CD4-positive, alpha-beta T cell treated with Interleukin-6 for 4 hours (primary cell): ENCODE measurements at places on chromosomes 11 and 22.
A peak's percentile ranks its signal among the peaks of the same experiment; 100 is the strongest.

GRCh38 chr11:2625183-2625582, 74.6 kb downstream of the KCNQ1OT1 start:
- no peak for DNase-seq

- DNase-seq = no peak
Measured at GRCh38 chr11:69383372-69384250, 89.7 kb downstream of the MYEOV start.

DNA sequence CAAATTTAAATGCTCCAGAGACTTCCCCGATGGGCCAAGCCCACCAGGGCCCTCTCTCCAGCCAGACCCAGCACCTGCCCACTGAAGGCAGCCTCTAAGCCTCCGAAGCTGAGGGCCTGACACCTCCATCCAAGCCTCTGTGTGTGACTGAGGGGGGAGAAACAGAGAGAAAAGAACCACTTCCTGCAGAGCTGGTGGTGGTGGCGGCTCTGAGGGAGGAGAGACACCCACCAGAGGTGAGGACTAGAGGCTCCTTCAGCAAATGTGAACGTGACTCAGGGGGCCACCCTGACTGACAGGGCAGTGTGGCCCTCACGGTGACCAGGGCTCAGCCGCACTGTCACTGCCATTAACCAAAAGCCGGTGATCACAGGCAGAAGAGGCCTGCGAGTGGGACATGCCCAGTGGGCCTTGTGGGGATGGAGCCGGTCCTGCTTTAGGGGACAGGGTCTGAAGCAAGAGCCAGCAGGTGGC, 31.0 kb upstream of the CD5 start:
- peak; percentile 79 for DNase-seq

- DNase-seq = no peak
Measured at GRCh38 chr11:67120881-67121710, 2.0 kb downstream of the KDM2A start.

DNA sequence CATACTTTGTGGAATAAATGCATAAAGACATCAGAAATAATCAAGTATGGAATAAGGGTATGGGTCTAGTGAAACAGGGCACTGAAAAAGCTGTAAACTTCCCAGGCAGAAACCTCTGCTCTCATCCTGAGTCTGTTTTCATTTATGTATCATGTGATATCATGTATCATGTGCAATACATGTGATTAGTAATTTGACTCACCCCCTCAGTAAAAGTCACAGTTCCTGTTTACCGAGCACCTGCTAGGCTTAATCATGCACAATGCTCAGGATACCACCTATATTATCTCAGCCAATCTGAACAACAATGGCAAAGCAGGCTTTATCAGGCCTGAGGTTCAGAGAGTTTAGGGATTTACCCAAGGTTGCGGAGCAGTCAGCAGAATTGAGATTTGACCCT, 250.6 kb upstream of the TENM4 start:
- DNase-seq = no peak

DNA sequence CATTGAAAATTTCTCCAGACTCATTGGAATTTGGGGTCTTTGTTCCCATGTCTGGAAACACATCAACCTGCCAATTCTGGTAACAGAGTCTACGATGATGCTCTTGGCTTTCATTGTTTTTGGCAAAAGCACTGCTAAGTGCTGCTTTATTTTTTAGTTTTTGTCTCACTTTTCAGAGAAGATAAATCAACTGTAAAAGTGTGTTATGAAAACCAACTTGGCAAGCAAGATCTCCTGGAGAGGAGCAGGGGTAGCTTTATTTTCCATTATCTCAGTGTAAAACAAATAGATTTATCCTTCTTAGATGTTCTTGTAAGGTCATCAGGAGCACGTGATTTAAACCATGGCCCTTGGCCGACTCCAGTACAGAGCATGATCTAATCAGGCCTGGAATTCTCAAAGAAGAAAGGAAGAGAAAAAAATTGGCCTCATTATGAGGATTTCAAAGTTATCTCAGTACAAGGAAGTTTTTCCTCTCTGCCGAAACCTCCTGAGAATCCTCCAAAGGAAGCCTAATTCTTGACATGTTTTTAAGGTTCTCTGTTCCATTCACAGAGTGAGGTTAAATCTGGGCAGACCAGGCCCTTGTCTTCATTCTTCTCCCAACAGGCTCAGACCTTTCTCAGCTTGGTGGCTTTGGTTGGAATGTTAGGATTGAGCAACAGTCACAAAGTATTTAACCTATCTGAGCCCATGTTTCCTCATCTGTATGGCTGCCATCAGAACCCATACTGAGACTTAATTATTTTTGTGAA, 16.4 kb upstream of the PAMR1 start:
- DNase-seq = no peak

DNA sequence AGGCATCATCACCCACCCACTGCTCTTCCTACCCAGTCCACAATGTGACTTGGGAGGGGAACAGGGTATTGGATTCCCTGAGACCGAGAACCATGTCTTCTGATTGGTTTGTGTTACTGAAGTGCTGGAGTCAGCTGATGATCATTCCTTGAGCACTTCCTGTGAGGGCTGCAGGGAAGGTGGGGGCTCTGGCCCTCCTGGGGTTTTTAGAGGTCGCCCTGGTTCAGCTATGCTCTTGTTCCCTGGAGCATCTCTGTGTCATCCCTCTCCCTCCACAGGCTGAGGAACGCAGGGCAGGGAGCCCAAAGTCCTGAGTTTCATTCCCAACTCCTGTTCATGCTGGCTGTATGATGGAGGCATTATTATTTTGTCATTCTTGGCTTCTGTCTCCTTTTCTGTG, 6.7 kb downstream of the ZC3H7B start:
- DNase-seq = no peak

GRCh38 chr11:113260541-113260940, 53.8 kb upstream of the TTC12 start:
- no peak for DNase-seq

DNA sequence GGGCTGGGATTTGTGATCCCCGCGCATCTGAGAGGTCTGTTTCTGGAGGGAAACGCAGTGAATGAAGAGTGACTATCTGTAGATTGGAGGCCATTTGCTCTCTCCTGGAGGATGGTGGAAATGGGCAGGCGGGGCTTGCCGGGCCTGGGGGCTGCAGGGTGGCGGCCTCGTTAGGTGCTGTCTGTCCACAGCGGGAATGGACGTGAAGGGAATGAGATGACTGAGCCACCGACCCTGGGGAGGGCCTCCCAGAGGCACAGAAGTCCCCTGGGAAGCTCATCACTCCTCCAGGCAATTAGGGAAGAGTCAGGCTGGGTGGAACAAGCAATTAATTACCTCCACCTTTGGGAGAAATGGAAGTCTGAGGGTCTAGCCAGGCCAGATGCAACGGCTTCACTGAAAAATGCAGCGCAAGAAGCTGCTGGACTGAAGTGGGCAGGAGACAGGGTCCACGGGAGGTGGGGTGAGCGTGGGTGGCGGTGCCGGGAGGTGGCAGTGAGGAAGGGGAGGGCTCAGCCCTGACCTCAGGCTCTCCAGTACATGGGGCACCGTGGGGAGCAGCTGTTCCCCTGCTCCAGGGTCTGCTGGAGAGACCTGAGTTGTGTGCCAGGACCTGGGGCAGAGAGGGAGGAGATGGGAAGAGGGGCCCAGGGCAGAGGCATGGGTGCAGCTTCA, 524.5 kb downstream of the BRD1 start:
- no peak for DNase-seq

GRCh38 chr11:35803115-35803514, 140.5 kb downstream of the TRIM44 start:
- no peak for DNase-seq

GRCh38 chr11:93199616-93200015, 1.8 kb upstream of the SLC36A4 start:
- no peak for DNase-seq

GRCh38 chr22:36840106-36840505, 20.7 kb upstream of the NCF4 start:
- DNase-seq = no peak

DNA sequence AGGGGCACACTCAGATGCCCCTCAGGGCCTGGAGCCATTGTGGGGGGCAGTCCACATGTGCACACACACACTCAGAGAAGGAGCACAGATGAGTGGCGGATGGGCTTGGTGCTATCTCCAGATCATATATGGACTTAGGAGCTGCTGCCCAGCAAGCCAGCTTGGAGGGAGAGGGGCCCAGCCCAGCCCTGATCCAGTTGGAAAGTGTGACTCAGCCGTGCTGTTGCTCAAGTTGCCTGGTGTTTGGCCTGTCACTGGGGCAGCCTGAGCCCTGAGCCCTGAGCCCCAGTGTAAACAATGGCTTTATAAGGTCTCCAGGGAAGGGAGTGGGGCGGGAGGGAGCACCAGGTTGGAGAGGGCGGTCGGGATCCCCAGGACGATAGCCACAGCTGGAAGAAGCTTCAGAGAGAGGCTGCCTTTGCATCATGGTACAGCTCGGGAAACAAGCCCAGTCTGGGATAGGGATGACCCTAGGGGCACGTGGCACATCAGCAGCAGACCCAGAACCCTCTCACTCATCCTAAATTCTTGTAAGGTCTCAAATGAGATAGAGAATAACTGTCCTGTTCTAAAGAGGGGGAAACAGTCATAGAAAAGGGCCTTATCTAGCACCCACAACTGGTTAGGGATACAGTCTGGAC, 4.8 kb downstream of the SELENOM start:
- DNase-seq = no peak

DNA sequence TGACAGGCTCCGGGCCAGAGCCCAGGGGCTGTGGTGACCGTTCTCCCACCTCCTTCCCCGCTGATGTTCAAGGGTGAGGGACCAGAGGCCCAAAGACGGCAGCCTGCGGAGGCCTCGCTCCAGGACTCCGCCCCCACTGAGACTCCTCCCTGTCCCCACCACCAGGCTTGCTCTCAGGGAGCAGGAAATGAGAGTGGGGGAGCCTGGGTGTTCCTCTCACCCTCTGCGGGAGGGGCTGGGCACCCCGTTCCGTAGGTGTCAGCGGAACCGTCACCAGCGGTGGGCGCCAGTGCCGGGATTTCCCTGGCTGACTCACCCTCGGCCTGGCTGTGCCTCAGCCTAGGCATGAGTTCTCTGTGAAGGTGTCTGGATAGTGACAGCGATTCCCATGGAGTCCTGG, 15.7 kb downstream of the DAGLA start:
- DNase-seq = peak; percentile 95

DNA sequence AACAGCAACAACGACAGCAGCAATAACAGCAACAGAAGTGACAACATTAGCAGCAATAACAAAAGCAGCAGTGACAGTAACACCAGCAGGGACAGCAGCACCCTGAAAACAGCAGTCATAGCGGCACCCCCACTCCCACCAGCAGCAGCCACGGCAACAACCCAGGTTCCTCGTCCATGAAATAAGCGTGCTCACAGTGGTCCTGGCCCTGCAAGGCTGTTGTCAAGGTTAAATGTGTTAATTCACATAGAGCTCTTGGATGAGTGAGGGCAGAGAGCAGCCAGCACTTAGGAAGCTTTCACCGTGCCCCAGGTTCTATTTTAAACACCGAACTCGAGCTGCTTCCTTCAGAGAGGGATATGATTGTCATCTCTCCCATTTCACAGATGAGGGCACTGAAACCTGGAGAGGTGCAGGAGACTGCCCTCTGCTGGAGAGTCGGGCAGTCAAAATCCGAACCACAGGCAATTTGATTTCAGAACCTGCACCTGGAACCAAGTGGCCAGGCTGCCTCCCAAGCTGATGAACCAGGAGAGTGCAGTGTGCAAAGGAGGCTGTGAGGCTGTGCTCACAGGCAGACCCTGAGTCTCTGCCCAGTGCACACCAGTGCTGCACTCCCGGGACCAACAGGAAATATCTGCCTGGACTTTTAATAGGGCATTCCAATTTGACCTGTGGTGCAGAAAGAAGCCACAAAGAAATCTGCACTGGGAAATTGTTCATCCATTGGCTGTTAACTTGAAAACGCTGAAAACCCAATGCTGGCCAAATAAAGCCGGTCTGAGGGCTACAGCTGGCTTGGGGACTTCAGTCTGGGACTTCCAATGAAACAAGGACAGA, 22.9 kb upstream of the FGF3 start:
- peak; percentile 26 for DNase-seq

DNA sequence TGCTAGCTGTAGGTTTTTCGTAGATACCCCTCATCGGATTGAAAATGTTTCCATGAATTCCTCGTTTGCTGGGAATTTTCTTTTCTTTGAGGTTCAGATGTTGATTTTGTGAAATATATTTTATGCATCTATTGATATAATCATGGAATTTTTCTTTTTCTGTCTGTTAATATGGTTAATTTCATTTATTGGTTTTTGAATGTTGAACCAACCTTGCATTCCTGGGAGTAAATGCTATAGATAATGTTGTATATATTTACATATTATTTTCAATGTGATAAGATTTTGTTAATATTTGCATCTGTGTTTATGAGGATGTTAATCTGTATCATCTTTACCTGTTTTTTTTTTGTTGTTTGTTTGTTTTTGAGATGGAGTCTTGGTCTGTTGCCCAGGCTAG, 10.6 kb upstream of the NDUFA6 start:
- no peak for DNase-seq

DNA sequence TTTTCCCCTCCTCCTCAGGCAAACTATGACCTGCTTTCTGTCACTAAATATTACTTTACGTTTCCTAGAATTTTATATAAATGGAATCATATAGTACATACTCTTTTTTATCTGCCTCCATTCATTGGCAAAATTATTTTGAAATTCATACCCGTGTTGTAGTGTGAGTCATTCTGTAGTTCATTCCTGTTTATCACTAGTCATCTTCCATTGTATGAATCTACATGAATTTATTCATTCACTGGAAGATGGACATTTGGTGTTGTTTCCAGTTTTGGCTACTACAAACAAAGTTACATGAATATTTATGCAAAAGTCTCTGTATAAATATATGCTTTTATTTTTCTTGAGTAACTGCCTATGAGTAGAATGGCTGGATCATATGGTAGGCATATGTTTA, 60.7 kb upstream of the OPCML start:
- DNase-seq = no peak

DNA sequence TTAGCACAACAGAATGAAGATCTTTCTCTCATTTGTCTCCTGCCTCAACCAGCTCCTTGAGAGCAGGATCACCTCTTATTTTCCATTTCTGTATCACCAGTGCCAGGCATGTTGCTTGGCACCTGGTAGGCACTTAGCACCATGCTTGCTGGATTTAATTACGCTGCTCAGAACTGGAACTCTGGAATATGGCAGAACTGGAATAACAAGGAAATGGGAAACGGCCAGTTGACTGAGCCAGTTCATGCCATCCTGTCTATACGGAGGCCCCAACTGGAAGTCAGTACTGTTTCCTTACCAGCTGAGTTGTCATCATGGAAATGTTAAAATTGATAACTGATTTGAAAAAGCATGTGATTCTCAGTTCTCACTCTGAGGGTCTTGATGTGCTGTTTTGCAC, 69.5 kb upstream of the YWHAH start:
- DNase-seq = no peak

- DNase-seq = no peak
Measured at GRCh38 chr11:12840871-12841660, 166.8 kb downstream of the TEAD1 start.

GRCh38 chr11:119263352-119263940, 53.5 kb downstream of the MCAM start:
- DNase-seq = no peak
